Ureter (tissue), 1 donor: ENCODE measurements at places on chromosomes 1 and 21. TPM values are rescaled to one million over a fixed set of nuclear protein-coding genes. Genes with fewer than 3 reads are reported as not detected.

- no peak for DNase-seq
Measured at GRCh38 chr1:221794079-221794670, 52.3 kb upstream of the DUSP10 start.

- no peak for DNase-seq
Measured at GRCh38 chr1:45084562-45084961, 72.5 kb downstream of the UROD start.

- no peak for DNase-seq
Measured at GRCh38 chr1:54652168-54652567, 10.6 kb downstream of the MROH7 start.

DNA sequence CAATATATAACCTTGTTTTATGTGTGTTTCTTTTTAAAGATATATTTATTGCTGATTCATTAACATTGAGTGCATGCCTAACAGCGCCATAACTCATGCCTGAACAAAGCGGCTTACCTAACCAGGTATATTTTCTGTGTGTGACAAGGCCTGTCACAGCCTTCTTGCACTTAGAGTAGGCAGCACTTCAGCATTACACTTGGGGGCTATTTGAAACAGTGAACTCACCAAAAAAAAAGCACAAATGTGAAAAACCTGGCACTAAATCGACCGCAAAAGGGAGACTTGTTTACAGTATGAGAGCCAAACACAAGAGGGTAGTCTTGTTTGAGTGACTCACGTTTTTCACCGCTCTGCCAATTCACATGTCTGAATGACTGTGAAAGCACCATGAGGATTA is 111.7 kb downstream of the DISP1 start:
- DNase-seq: no peak

GRCh38 chr1:1020415-1021009 is 592 bp downstream of the AGRN start:
- DNase-seq: no peak

- DNase-seq: no peak
Measured at GRCh38 chr1:3821447-3821846, 25.1 kb upstream of the LRRC47 start.

DNA sequence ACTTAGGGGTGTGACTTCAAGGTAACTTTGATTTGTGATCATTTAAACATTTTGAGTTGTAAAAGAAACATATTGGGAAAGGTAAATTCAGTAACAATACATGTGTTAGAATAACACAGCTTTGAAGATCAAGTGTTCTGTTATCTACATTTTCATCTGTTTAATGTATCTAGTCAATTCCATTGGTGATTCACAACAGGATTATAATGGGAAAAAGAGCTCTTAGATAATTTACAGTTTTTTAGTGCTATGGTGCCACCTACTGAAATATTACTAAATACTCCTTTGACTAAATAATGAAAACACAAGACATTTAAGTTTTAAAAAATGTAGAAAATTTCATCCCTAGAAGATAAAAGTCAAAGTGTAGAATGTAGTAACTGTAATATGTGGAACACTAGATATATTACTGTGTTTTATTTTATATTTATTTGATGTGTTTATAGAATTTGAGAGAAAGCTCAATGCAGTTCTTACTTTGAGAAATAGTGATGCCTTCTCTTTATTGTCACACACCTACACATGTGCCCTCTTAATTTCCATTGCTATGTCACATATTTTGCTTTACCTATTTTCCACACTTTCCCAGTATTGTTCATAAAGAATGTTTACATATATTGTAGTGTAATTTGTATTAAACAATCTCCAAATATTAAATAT is 47.4 kb downstream of the PTPRC start:
- DNase-seq: no peak

- DNase-seq: no peak
Measured at GRCh38 chr1:232227306-232227705, 402.6 kb downstream of the SIPA1L2 start.

DNA sequence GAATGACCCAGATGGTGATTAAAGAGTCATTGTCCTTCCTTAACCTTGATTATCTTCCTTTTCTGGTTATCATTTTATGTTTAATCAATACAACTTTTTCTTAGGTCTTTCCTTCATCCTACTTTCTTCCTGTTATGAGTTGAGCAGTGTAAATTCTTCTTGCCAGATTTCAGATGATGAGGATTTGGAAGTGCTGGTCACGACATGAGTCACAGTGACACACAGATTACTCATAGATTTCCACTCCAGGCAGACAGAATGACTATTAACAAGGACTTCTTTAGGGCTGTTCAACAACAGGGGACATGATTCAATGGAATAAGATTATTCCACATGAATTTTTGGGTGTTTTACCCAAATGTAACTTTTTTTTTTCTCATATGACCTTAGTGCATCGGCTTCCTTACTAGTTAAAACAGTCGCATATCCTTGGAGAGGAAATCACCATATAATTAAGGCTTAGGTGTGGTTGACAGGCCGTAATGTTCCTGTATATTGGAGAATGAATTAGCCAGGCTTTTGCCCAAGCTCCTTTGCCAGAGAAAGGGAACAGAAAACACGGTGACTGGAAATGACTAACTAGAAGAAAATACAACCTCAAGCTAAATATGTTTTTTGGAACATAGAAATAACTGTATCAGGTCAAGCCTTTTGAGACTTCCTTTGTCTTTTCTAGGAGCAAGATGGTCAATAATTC is 44.2 kb downstream of the PRRX1 start:
- DNase-seq: no peak

DNA sequence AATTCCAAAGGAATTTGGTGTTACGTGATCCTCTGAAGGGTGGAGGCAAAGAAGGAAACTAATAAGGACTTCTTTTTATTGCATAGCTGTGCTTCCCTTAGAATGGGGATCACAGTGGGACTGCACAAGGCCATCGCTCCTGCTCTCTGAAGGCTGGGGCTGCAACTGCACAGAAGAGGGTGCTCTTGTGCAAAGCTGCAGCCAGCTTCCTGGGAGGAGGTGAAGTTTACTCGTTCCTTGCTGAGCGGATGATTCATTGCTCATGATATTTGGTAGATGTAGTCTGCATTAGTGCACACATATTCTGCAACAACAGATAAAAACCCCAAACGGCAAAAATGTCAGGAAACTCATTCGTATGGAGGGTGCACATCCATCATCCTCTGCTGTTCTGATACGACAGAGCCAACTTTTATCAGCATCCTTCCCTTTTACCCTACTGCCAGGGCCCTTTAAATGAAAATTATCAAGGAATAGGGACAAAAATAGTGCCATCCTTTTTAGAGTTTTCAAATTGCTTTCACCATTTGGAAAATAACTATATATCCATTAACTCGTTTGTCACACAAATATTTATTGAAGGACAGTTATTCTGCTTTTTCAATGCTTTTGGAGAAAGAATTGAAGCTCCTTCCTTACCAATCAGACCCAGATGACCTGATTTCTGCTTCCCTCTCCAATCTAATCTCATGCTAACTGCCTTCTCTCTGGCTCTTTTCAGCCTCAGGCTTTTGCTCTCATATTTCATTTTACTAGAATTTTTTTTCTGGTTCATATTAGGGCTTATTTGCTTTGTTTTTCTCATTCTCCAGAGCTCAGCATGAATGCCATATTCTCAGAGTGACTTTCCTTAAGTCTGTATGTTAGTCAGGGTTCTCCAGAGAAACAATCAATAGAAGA is 263.6 kb downstream of the DUSP10 start:
- peak; percentile 66 for DNase-seq

- DNase-seq: no peak
Measured at GRCh38 chr1:243916160-243916559, 66.1 kb upstream of the AKT3 start.

- no peak for DNase-seq
Measured at GRCh38 chr1:192866241-192866868, 57.5 kb downstream of the RGS2 start.

- no peak for DNase-seq
Measured at GRCh38 chr1:7489586-7489985, 281.5 kb upstream of the VAMP3 start.

- no peak for DNase-seq
Measured at GRCh38 chr1:9279172-9279840, 13.4 kb upstream of the SPSB1 start.

DNA sequence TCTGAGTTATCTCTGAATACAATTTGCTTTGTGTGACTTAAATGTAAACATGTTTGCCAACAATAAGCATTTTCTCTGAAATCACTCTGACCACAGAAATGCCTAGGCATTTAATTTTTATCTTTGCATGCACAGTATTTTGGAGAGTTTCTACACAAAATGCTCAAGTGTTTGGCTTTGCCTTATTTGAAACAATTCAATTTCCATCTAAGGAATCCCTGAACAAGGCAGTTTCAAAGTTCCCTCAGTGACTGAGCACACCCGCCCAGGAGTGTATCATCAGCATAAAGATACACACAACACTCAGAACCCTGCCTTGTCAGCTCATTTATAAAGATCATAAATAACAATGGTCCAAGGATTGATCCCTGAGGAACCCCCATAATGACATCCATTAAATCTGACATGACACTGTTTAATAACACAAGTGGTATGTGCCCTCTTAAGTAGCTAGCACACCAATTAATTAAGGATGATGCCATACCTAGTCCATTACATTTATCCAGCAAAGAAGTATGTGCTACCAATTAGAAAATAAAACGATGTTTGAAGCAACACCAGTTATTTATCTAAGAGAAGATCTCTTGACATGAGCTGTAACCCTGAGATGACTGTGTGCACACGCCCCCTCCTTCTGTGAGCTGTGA is 585.8 kb downstream of the ADGRL2 start:
- no peak for DNase-seq

DNA sequence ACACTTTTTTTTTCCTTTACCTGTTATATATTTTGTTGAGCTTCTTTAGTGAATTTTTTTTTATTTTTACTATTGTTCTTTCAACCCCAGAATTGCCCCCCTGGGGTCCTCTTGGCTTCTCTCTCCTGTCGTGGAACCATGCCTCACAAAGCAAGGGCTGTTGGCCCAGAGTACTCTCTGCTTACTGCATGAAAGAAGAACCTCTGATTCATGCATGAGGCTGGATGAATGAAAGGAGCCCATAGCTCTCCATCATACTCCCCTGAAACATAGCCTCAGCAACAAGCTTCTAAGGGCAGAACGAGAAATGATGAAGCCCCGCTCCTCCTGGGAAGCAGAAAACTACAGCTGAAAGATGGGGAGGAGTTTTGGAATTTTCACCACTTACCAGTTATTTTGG is 1441.0 kb downstream of the BRINP3 start:
- no peak for DNase-seq

The COL18A1 gene
- total RNA-seq: 90.4 TPM

The CATSPERE gene
- total RNA-seq: 3.3 TPM

The BARHL2 gene
- total RNA-seq: not detected

The ADORA3 gene
- 5.8 TPM for total RNA-seq

The TMCC2 gene
- total RNA-seq: 0.55 TPM

The LRRC8C gene
- 10.1 TPM for total RNA-seq
